GM23248 (cell line): ENCODE measurements at places on chromosomes 1 and 21. TPM values are rescaled to one million over a fixed set of nuclear protein-coding genes. Genes with fewer than 3 reads are reported as not detected.

DCDC2B gene
- total RNA-seq = not detected in 2 replicates

PTGFRN gene
- total RNA-seq = 25.7 and 27.6 TPM in 2 replicates

- peaks cover 32% of the 10 kb centered on the region for H3K36me3 ChIP-seq
- H3K4me3 ChIP-seq = no peak overlapping the region
- no peaks in the 10 kb centered on the region for H3K27me3 ChIP-seq
- no peak for DNase-seq
Measured at GRCh38 chr1:65221638-65222339, 73.8 kb downstream of the AK4 start.

CD52 gene
- not detected in 2 replicates for total RNA-seq

DNA sequence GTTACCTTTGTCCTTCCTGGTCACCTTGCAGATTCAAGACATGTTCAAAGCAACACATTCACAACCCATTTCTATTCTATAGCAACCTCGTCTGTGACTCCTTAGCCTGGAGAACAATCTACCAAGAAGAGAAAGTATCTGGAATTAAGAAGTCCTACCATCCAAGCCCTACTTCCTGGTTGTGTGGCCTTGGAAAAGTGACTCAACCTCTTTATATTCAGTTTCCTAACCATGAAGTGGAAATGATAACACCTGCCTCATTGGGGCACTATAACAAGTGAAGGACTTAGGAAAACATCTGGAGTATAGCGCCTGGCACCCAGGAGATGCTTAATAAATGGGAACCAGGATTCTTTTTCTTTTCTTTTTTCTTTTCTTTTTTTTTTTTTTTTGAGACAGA is 36.5 kb upstream of the SRRM1 start:
- DNase-seq = peak; percentile 18
- no peak overlapping the region for H3K4me3 ChIP-seq
- no peaks in the 10 kb centered on the region for H3K4me1 ChIP-seq
- no peaks in the 10 kb centered on the region for H3K27me3 ChIP-seq
- H3K36me3 ChIP-seq = no peaks in the 10 kb centered on the region
- no peak overlapping the region for H3K27ac ChIP-seq

DNA sequence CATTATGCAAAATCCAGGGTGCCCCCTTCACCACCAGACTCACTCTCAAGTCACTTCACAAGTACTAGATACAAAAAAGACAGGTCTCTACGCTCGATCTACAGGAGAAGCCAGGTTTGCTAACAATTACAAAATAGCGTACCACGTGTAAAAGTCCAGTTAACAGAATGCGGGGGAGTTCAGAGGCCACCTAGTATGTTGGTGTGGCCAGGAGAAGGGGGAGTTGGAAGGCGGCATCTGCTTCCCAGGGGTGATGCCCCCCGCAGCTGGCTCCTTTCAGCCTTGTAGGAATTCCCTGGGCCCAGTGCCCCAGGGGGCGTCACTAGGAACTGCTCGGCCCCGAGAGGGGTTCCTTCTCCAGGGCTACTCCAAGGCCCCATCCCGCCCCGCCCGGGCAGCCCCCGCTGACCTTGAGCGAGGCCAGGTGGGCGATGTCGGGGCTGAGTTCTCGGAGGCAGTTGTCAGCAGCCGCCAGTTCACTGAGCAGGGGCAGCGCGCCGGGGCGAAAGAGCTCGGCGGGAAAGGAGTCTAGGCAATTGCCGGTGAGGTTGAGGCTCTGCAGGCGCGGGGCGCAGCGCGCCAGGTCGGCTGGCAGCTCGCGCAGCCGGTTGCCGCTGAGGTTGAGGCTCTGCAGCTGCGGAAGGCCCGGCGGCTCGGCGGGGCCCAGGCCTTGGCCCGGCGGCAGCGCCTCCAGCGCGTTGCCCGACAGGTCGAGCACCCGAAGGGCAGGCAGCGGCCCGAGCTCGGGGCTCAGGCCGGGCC is 664 bp downstream of the LRRC47 start:
- peak overlapping the region; percentile 91 for H3K4me3 ChIP-seq
- H3K27me3 ChIP-seq = no peaks in the 10 kb centered on the region
- H3K36me3 ChIP-seq = no peaks in the 10 kb centered on the region

GRCh38 chr1:212613440-212614335 is 5.1 kb downstream of the ATF3 start:
- H3K4me3 ChIP-seq = no peak overlapping the region
- peak; percentile 95 for DNase-seq
- H3K4me1 ChIP-seq = peaks cover 17% of the 10 kb centered on the region
- H3K27me3 ChIP-seq = no peaks in the 10 kb centered on the region; the same call in 1 of the 2 replicates
- no peaks in the 10 kb centered on the region for H3K36me3 ChIP-seq

- 0 out of 2 replicates have a peak overlapping the region, but pooled peaks have one; percentile 66 for H3K27ac ChIP-seq
- H3K36me3 ChIP-seq = no peaks in the 10 kb centered on the region
- peak; percentile 31 for DNase-seq
Measured at GRCh38 chr1:94754570-94754969, 65.6 kb upstream of the SLC44A3 start.

DNA sequence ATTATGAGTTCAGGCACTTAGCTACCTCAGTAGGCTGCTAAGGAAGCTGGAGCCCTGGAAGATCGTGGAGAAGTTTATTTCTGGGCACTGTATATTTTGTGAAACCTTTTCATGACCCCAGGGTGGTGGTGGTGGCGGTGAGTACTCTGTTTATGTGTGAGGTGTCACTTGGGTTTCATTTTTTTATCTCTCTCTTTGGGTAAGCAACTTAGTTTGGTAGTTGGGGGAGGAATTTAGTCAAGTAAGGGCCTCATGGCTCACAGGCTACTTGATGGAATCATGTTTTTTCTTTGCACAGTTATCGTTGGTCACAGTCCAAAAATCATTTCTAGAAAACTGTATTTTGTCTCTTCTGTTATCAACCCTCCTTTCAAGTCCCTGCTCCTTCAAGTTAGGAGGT is 33.9 kb downstream of the C1orf141 start:
- no peaks in the 10 kb centered on the region for H3K36me3 ChIP-seq
- H3K27ac ChIP-seq = no peak overlapping the region
- H3K4me1 ChIP-seq = no peaks in the 10 kb centered on the region
- no peaks in the 10 kb centered on the region for H3K27me3 ChIP-seq
- no peak overlapping the region for H3K4me3 ChIP-seq

DNA sequence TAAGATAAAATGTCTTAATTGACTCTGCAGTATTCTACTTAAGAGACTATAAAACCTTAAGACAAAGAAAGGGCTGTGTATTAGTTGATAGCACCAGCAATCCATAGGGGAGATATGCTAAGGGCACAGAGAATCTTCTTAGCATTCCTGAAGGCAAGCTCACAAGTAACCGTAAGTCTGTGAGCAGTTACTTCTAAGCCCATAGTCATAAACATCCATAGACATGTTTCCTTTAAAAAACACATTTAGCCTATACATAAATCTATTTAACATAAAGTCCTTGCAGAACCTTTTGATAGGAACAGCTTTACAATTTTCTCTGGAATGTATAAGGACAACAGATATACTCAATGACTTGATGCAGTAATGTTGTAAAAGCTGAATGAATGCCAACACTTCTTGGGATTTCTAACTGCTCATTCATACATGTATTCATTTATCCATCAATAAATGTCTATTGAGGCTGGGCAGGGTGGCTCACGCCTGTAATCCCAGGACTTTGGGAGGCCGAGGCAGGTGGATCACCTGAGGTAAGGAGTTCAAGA is 6.3 kb upstream of the ERRFI1 start:
- no peak overlapping the region for H3K4me3 ChIP-seq
- H3K27me3 ChIP-seq = no peaks in the 10 kb centered on the region
- no peak for DNase-seq

DNA sequence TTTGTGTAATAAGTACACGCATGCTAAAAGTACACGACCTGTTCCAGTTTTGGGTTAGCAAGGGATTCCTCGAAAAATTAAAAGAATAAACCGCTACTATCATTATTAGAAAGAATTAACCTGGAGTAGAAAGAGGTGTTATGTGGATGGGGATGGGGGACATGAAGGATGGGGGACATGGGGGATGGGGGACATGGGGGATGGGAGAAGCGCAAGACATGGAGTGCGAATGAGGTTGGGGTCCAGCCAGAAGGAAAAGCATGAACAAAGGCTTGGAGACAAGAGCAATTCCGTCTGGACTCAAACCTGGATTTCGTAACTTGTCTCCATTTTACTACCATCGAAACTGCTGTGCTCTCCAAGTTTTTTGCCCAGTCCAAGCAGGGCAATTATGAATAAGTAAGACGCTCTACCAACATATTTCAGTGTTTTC is 591 bp upstream of the KDM1A start:
- peak; percentile 65 for DNase-seq
- peak overlapping the region; percentile 94 for H3K4me3 ChIP-seq
- H3K36me3 ChIP-seq = no peaks in the 10 kb centered on the region
- H3K4me1 ChIP-seq = peaks cover 8% of the 10 kb centered on the region; the same call in 1 of the 2 replicates
- no peaks in the 10 kb centered on the region for H3K27me3 ChIP-seq

RGS13 gene
- total RNA-seq = not detected in 2 replicates

- no peaks in the 10 kb centered on the region for H3K36me3 ChIP-seq
- no peaks in the 10 kb centered on the region for H3K27me3 ChIP-seq
- no peak for DNase-seq
- H3K4me3 ChIP-seq = no peak overlapping the region
- no peak overlapping the region for H3K27ac ChIP-seq
Measured at GRCh38 chr1:154192476-154192875, 576 bp upstream of the TPM3 start.

PIGV gene
- 28.9 and 31.0 TPM in 2 replicates for total RNA-seq

DNA sequence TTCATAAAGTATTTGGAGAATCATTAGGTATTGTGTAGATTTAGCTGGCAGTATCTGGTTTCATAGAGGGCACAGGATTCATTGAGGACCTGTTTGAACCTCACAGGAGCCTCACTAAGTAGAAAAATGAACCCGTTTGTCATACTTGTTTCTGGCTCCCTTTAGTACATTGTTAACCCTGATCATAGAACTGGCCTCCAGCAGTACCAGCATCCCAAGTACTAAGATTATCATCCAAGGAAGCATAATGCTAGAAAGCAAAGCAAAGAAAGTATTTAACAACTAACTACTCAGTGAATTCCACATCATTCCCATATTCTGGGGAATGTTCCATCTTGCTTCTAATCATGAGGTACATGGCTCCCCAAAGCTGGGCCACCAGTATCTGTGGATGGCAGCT is 54.9 kb downstream of the IVNS1ABP start:
- H3K27me3 ChIP-seq = no peaks in the 10 kb centered on the region
- H3K4me3 ChIP-seq = no peak overlapping the region
- peaks cover 10% of the 10 kb centered on the region; the same call in 1 of the 2 replicates for H3K4me1 ChIP-seq
- no peaks in the 10 kb centered on the region for H3K36me3 ChIP-seq
- no peak overlapping the region for H3K27ac ChIP-seq

GRCh38 chr1:12617511-12617900 is 504 bp downstream of the DHRS3 start:
- no peaks in the 10 kb centered on the region for H3K27me3 ChIP-seq
- peak overlapping the region; percentile 82 for H3K4me3 ChIP-seq
- no peaks in the 10 kb centered on the region for H3K36me3 ChIP-seq
- peaks cover 25% of the 10 kb centered on the region for H3K4me1 ChIP-seq

SYDE2 gene
- total RNA-seq = 4.8 and 6.7 TPM in 2 replicates

- no peaks in the 10 kb centered on the region for H3K4me1 ChIP-seq
- no peak for DNase-seq
- no peak overlapping the region for H3K27ac ChIP-seq
- H3K4me3 ChIP-seq = peak overlapping the region; percentile 60
- H3K36me3 ChIP-seq = no peaks in the 10 kb centered on the region
Measured at GRCh38 chr1:177181280-177181630, 10.5 kb downstream of the BRINP2 start.

GRCh38 chr1:89822109-89822962 is 1.5 kb downstream of the LRRC8D start:
- no peak for DNase-seq
- H3K4me1 ChIP-seq = peaks cover 16% of the 10 kb centered on the region
- H3K4me3 ChIP-seq = peak overlapping the region; percentile 85

GRCh38 chr1:177020851-177021589 is 143.5 kb downstream of the ASTN1 start:
- H3K27me3 ChIP-seq = no peaks in the 10 kb centered on the region
- no peak overlapping the region for H3K4me3 ChIP-seq
- no peak for DNase-seq
- H3K4me1 ChIP-seq = no peaks in the 10 kb centered on the region
- H3K36me3 ChIP-seq = no peaks in the 10 kb centered on the region

DNA sequence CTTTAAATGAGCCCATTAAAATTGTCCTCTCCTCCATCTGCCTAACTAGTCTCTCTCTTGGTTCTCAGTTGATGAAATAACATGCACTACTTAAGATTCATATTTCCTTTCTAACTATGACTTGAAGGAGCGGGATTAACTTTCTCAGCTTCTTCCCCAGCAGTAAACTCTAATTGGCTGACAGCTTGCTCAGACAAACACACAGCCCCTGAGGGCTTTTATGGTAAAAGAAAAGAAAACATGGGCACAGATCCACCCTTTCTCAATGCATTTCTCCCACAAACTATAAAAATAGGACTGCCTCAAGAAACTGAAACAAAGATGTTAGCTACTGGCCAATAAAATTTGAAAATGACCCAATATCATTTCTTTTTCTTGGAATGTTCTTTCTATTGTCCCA is 703.1 kb downstream of the ADGRL2 start:
- H3K27me3 ChIP-seq = no peaks in the 10 kb centered on the region
- H3K4me1 ChIP-seq = no peaks in the 10 kb centered on the region
- H3K4me3 ChIP-seq = no peak overlapping the region
- DNase-seq = no peak
- no peaks in the 10 kb centered on the region for H3K36me3 ChIP-seq

- no peaks in the 10 kb centered on the region for H3K27me3 ChIP-seq
- H3K4me1 ChIP-seq = peaks cover 15% of the 10 kb centered on the region
- H3K27ac ChIP-seq = no peak overlapping the region
- no peak for DNase-seq
- no peaks in the 10 kb centered on the region for H3K36me3 ChIP-seq
Measured at GRCh38 chr21:35226968-35227744, 178.1 kb upstream of the RUNX1 start.

DNA sequence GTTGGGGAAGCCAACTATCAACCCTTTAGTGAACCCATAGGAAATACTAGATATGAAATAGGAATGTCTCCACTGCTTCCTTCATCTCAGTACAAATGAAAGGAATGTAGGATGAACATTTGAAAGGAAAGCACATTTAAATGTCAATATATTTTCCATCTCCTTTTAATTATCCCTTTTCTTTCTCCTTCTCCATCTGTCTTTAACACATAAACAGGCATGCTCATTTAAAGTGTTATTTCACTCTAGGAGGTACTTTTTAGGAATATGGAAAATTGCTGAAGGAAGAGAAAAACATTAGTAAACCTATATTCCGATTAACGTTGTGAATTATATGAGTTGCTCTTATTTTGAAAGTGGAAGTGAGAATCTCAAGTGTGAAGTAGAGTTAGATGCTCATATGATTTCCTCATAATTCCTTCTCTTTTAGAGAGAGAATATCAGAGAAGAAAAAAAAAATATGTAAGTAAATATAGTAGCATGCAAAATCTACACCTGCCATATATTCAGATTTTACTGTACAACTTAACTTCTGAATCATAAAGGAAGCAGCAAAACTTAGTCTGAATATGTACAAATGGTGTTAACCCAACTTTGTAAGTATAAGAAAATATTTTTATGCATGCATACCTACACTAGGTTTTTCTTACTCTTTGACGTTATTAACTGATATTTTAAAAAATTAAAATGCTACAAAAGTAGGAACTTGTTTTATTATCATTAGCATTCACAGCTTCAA is 406.9 kb upstream of the B3GALT2 start:
- H3K36me3 ChIP-seq = no peaks in the 10 kb centered on the region
- H3K4me3 ChIP-seq = no peak overlapping the region
- H3K27ac ChIP-seq = no peak overlapping the region
- no peaks in the 10 kb centered on the region; the same call in 1 of the 2 replicates for H3K27me3 ChIP-seq
- DNase-seq = no peak
- H3K4me1 ChIP-seq = no peaks in the 10 kb centered on the region

HEYL gene
- total RNA-seq = not detected in 2 replicates
